ENCODE measurements at places on chromosomes 7 and 10.

DNA sequence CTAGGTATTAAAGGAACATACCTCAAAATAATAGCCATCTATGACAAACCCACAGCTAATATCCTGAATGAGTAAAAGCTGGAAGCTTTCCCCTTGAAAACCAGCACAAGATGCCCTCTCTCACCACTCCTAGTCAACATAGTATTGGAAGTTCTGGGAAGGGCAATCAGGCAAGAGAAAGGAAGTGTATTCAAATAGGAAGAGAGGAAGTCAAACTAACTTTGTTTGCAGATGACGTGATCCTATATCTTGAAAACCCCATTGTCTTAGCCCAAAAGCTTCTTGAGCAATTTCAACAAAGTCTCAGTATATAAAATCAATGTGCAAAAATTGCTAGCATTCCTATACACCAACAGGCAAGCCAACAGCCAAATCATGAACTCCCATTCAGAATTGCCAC, 131.3 kb downstream of the FANK1 start:
- DNase-seq: no peak

- DNase-seq: no peak
Observed at GRCh38 chr7:104927055-104927454, 87.0 kb upstream of the KMT2E start.

- DNase-seq: no peak
Observed at GRCh38 chr7:108234281-108234680, 104.1 kb upstream of the LAMB4 start.

GRCh38 chr7:10724449-10724848, 249.2 kb upstream of the PHF14 start:
- DNase-seq: no peak

- DNase-seq: no peak
Observed at GRCh38 chr10:102421757-102422512, 1.3 kb downstream of the FBXL15 start.

DNA sequence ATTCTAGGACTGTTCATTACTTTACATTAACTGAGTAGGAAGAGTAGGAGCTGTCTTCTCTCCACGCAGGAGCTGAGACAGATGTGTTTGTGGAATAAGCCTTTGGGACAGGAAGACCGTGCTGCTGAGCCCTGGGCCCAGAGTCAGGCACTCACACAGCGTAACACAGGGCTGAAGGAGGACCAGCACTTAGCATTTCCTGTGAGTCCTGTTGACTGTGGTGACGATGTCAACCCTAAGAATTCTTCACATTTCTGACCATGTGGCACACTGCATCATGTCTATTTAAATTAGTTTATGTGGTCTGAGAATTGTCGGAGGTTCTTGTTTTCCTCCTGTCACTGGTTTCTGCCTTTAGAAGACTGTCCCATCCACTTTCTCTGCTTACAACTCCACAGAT, 117.2 kb downstream of the PIP4K2A start:
- DNase-seq: no peak

DNA sequence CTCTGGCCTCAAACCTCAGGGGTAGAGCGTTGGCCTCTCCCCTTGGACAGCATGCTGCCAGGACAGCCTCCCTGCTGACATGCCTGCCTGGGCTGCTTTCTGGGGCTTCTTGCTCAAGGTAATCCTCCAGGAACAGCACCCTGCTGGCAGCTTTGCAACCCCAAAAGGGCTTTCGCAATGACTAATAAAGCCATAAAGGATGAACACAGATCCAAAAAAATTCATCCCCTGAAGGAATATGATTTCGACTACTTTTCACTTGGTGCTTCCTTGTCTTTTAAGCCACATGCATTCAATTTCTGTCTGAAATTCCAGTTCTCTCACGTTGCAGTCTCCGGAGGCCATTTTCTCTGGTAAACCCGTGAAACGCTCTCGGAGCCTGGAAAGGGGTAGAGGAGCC, 15.1 kb upstream of the SH3PXD2A start:
- DNase-seq: no peak

DNA sequence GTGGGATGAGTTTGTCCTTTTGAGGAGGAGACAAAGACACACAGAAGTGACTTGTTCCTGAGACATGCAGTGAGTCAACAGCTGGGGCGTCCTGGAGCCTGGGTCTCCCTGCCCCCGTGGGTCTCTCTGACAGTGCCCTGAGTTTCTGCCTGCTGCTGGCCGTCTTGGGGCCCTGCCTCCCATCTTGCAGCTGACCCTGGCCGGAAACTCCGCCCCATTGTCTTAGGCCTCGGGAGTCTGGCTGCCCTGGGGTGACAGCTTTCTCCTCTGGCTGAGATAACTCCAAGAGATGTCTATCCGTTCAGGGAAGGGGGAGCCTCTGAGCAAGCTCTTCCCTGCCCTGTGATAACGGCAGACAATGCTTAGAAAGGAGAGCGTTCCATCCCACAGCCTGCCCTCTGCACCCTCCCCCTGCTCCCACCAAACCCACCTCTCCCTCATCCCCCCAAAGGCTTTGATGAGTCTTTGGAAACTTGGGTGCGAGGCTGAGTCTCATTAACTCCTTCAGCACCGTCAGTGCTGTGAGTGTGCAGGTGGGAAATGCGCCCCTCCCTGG, 69.5 kb upstream of the PODXL start:
- DNase-seq: no peak

GRCh38 chr7:42227021-42227420, 10.0 kb downstream of the GLI3 start:
- DNase-seq: no peak

DNA sequence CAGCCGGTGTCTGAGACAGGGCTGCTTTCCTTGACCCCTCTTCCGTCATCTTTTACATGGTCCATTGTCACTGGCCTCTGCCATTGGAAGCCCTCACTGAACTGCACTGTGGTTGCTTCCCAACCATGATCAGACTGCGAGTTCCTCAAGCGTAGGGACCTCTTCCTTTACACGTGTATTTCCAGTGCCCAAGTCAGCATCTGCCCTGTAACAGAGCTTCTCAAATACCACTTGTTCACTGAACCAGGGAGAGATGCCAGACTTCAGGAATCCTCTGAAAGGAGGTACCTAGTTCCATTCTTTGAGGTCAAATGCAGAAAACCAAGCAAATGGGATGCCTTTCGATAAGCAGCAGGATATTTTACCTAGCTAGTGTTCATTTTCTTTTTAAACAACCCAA, 145.1 kb downstream of the NRP1 start:
- DNase-seq: no peak

DNA sequence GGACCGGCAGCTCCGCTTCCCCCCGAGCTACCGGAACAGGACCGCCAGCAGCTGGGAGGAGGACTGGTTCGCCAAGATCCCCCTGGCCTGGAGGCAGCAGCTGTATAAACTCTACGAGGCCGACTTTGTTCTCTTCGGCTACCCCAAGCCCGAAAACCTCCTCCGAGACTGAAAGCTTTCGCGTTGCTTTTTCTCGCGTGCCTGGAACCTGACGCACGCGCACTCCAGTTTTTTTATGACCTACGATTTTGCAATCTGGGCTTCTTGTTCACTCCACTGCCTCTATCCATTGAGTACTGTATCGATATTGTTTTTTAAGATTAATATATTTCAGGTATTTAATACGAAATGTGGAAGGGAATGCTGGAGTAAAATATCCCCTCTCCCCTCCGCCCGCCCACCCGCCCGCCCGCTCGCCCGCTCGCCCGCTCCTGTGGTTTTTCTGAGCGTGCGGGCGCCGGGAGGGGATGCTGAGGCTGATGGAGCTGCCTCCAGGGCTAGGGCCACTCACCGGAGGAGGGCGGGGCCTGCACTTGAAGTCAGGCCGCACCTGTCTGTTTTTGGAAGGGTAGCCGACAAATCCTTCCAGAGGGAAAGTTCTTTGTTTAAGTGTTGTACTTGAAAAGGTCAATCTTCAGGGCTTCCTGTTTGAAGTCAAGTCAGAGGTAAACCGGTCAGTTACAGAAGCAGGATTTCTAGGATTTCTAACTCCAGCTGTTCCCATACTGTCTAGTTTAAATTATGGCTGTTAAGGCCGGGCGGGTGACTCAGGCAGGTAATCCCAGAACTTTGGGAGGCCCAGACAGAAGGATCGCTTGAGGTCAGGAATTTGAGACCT, 30.5 kb downstream of the CHST12 start:
- DNase-seq: no peak

DNA sequence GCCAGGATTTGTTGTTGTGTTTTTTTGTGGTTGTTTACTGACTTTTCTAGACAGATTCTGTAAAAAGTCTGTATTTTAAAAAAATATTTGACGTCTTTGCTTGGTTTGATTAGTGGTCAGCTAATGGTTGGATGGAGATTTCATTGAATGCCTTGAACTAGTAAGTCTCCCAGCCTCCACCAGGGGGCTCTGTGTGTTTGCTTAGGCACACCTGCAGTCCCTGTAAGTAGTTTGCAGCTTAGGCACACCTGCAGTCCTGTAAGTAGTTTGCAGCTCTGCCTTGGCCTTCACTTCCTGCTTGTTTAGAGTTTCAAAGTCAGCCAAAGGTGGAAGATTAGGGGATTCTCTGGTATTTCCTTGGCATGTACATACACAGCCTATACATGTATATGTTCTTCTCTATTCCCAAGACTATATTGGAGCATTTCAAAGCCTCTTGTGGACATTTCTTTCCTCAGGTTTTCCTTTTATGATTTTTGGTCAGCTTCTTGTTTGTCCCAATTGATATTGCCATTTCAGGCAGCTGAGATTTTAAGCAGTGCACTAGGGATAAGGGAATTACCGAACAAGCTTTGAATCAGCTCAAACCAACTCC, 101.6 kb downstream of the CCSER2 start:
- peak; percentile 53 for DNase-seq

- DNase-seq: no peak
Observed at GRCh38 chr10:66822801-66823200, 103.0 kb upstream of the LRRTM3 start.

GRCh38 chr7:106640368-106641141, 20.4 kb downstream of the CCDC71L start:
- DNase-seq: no peak

GRCh38 chr7:148447221-148447849, 143.2 kb upstream of the C7orf33 start:
- no peak for DNase-seq

GRCh38 chr7:51321961-51322515, 5.4 kb upstream of the COBL start:
- DNase-seq: no peak

- no peak for DNase-seq
Observed at GRCh38 chr10:67853512-67853911, 15.5 kb upstream of the DNAJC12 start.

DNA sequence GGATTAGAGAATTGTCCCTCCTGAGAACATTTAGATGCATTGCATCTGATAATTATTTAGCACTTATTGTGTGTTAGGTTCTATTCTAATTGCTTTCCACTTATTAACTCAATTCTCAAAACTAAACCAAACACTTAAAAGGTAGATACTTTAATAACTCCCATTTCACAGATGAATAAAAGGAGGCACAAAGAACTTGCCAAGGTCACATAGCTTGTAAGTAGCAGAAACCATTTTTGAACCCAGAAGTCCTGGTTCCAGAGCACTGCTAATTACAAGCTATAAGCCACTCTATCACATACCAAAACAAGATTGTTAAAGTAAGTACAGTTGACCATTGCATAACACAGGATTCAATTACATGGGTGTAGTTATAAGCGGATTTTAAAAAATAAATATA, 164.9 kb downstream of the CPED1 start:
- no peak for DNase-seq

- no peak for DNase-seq
Observed at GRCh38 chr7:120168066-120168465, 104.9 kb upstream of the KCND2 start.

GRCh38 chr7:96303686-96304443, 18.0 kb downstream of the SLC25A13 start:
- DNase-seq: no peak

DNA sequence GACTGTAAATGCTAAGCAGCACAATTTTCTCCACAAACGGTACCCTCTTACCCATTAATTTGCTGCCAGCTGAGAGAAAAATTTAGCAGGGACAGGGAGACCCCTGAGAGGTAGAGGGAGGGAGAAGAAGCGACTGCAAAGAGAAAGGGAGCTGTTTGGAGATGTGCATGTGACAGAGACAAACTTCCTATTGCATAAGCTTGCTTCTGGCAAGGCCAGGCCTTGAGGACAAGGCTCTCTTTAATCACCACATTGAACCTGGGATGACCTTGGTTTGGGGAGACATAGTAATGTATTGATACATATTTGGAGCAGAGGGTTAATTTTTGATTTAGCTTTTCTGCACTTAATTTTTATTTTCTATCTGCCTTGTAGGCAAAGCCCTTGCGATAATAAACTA, 31.1 kb upstream of the HIBADH start:
- no peak for DNase-seq

- DNase-seq: no peak
Observed at GRCh38 chr7:39541511-39541910, 24.7 kb upstream of the YAE1 start.

DNA sequence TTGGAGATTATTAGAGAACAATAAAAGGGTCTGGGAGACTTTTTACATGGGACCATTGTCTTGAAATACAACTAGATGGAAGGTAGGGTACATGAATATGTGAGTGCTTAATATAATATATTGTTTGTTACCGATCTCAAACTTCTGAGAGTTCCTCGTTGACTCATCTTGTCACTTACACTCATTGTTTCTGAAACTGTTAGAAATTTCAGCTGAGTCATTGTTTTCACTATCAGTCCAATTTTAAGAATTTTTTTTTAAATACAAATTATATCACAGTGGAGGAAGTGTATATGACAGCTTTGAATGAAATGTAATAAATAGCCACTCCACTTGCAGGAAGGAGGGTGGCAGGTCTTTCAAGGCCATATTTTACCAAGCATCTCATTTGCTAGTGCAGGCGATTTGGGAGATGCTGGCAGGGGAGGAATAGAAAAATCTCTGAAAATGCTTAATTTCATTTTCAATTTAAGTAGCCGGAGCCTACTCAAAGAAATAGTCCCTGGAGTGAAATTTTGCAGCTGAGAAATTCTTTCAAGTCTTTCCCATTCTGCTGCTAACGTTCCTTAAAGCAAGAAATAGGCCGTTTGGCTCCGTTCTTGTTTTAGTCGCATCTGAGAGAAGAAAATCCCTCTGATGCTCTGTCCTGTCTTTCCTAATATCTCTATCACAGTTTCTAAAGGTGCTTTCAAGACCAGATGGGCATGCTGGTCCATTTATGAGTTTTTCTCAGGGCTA, 1404.2 kb upstream of the CELF2 start:
- no peak for DNase-seq

DNA sequence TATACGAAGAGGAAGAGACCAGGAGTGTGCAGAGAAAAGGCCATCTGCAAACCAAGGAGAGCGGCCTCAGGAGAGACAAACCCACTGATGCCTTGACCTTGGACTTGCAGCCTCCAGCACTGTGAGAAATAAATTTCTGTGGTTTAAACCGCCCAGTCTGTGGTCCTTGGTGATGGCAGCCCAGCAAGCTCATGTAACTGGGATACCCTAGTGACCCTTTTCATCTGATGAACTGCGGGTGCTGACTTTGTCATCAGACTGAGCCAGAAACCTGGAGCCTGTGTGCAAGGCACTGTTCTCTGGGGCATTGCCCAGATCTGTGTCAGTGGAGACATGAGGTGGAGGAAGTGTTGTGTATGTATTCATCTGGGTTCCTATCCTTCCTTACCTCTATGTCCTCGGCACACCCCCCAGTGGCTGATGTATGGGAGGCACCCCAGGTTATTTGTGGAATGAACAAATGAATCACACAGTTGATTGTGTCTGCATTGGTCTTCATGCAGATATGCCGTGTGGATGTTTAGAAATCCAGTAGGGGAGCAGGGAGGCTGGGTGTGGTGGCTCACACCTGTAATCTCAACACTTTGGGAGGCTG, 64.5 kb upstream of the BTBD16 start:
- DNase-seq: no peak

Data from stimulated activated CD8-positive, alpha-beta memory T cell treated with anti-CD3 and anti-CD28 coated beads, Interleukin-2, amount 100 ng/mL, for 48 hours (primary cell).